ENCODE measurements at places on chromosomes 1 and 21. TPM values are rescaled to one million over a fixed set of nuclear protein-coding genes. Genes with fewer than 3 reads are reported as not detected.

The SPATA46 gene
- polyA plus RNA-seq = not detected

GRCh38 chr1:30911059-30911954, 2.7 kb upstream of the SDC3 start:
- H3K4me1 ChIP-seq = peaks cover 22% of the 10 kb centered on the region
- H3K4me3 ChIP-seq = no peak overlapping the region
- H3K36me3 ChIP-seq = no peaks in the 10 kb centered on the region
- DNase-seq = peak; percentile 88
- no peak overlapping the region for H3K27ac ChIP-seq
- no peaks in the 10 kb centered on the region for H3K27me3 ChIP-seq

- DNase-seq = peak; percentile 74
- H3K4me1 ChIP-seq = peaks cover 17% of the 10 kb centered on the region
- no peak overlapping the region for H3K4me3 ChIP-seq
- H3K27ac ChIP-seq = peak overlapping the region; percentile 71
- no peaks in the 10 kb centered on the region for H3K36me3 ChIP-seq
- H3K27me3 ChIP-seq = no peaks in the 10 kb centered on the region
Observed at GRCh38 chr1:155940482-155940992, 901 bp upstream of the RXFP4 start.

DNA sequence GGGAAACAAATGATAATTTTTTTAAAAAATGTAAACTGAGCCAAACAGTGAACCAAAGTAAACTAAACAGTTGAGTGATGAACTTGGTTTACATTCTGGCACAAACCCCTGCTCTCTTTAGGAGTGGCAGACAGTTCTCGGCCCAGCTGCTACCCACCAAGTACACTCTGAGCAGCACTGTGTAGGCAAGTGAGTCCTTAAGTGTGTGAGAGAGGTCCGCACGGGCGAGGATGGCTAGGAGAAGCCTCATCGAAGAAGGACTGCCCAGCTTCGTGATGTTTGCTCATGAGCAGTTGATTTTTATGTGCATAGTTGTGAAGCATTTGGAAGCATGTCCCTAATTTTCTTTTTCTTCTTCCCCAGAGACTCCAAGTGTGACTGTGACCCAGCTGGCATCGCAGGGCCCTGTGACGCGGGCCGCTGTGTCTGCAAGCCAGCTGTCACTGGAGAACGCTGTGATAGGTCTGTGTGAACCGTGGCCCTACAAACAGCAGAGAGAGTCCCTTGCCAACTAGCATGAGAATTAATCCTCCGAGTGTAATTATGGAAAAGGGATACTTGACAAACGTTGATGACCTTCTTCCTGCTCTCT, 32.1 kb downstream of the LAMC2 start:
- no peaks in the 10 kb centered on the region for H3K36me3 ChIP-seq
- H3K27me3 ChIP-seq = no peaks in the 10 kb centered on the region
- peaks cover 3% of the 10 kb centered on the region for H3K4me1 ChIP-seq
- no peak overlapping the region for H3K4me3 ChIP-seq
- H3K27ac ChIP-seq = no peak overlapping the region
- no peak for DNase-seq

DNA sequence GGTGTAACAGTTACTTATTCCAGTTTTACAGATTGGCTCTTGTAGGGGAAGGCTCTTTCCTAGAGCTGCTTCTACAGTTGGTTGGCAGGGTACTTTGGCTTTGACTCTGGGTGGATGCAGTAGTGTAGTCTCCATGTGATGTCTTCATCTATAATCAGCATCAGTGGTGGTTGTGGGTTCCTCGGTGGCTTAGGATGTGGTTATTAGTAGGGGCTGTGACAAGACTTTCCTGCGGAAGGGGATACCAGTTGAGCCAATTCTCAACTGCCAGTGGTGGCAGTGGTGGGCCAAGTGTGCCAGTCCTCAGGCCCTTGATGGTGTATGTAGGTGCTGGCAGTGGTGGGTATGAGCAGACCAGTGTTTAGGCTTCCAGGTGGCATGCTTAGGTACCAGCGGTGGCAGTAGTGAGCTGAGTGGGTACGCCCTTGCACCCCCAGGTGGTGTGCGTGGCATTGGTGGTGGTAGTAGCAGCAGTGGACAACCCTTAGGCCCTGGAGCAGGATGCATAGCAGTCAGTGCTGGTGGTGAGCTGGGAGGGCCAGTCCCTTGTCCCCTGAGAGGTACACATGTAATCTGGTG, 27.2 kb upstream of the KLF18 start:
- H3K4me3 ChIP-seq = no peak overlapping the region
- no peak overlapping the region for H3K27ac ChIP-seq
- no peak for DNase-seq
- H3K36me3 ChIP-seq = no peaks in the 10 kb centered on the region

DNA sequence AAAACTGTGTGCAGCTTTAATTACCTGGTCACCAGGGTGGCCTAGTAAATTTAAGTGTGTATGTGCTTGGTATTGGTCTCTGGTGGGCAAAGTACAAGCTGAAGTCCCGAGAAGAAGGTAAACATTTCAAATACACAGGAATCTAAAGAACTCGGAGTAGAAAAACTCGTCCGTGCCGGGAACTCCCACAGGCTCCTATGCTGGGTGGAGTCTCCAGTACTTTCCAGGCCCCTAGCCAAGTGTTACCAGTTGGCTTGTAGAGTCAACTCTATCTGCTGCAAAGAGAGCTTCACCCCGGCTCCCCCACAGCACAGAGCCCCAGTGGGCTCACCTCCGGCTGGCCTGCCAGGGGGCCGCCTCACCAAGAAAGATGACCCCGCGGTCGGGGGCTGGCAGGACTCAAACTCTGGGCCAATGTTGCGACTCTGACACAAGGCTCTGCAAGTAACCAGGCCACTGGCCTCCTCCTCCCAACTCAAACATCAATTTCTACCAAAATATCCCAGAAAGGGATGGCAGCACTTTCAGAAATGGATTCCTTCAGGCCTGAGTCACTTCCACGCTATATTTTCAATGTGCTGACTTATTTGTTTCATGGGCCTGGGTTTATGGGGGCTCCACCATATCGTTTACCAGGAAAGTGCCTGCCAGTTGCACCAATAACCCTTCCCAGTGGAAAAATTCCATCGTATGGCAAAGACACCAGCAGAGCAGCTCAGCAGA, 73.9 kb downstream of the SLC66A1 start:
- H3K36me3 ChIP-seq = peaks cover 5% of the 10 kb centered on the region
- H3K27ac ChIP-seq = peak overlapping the region; percentile 19
- peaks cover 26% of the 10 kb centered on the region for H3K4me1 ChIP-seq
- DNase-seq = no peak
- no peak overlapping the region for H3K4me3 ChIP-seq
- no peaks in the 10 kb centered on the region for H3K27me3 ChIP-seq

All from SK-N-SH (cell line).